Adrenal gland (tissue), 19 donors: ENCODE measurements at places on chromosomes 16 and 17. TPM values are rescaled to one million over a fixed set of nuclear protein-coding genes. Genes with fewer than 3 reads are reported as not detected.

GRCh38 chr16:12202486-12202885 is 226.0 kb downstream of the SNX29 start:
- no peaks in the 10 kb centered on the region for H3K36me3 ChIP-seq
- DNase-seq, result no peak
- no peak overlapping the region for H3K4me3 ChIP-seq
- no peaks in the 10 kb centered on the region for H3K27me3 ChIP-seq
- H3K4me1 ChIP-seq, result no peaks in the 10 kb centered on the region
- H3K27ac ChIP-seq, result no peak overlapping the region

DNA sequence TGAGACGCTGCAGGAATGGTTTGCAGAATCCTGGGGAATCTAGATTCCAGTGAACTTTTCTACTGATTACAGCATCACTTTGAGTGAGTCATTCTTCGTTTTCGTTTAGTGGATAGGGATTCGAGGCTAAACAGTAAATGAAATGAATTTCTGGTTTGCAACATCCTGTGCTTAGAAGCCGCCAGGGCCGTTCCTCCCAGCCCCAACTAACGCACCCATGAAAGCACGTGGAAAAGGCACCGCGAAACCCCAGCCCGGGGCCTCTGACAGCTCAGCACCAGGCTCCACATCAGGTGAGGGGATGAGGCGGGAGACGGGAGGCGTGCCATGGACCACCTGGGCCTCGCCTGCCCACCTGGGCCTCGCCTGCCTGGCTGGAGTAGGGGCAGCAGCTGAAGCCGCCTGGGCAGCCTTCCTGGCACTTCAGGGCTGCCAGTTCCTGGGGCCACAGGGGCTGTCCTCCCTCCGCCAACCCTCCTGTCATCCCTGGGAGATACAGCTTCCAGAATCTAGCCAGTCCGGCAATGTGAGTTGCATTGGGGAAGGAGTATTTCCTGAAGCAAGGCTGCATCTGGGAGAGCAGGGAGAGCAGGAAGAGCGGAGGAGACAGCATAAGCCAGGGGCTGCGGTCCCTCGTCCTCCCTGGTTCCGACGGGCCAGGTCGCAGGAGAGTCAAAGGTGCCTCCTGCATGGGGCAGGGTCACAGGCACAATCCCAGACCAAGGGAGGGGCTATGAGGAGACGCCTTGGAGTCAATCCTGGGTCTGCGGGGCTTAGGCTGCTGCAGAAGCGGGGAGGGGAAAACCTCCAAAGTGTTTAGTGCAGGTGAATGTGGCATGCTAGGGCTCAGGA is 78.4 kb downstream of the RPH3AL start:
- H3K27me3 ChIP-seq, result no peaks in the 10 kb centered on the region
- H3K27ac ChIP-seq, result no peak overlapping the region
- peak; percentile 16 for DNase-seq
- peaks cover 4% of the 10 kb centered on the region for H3K4me1 ChIP-seq

DNA sequence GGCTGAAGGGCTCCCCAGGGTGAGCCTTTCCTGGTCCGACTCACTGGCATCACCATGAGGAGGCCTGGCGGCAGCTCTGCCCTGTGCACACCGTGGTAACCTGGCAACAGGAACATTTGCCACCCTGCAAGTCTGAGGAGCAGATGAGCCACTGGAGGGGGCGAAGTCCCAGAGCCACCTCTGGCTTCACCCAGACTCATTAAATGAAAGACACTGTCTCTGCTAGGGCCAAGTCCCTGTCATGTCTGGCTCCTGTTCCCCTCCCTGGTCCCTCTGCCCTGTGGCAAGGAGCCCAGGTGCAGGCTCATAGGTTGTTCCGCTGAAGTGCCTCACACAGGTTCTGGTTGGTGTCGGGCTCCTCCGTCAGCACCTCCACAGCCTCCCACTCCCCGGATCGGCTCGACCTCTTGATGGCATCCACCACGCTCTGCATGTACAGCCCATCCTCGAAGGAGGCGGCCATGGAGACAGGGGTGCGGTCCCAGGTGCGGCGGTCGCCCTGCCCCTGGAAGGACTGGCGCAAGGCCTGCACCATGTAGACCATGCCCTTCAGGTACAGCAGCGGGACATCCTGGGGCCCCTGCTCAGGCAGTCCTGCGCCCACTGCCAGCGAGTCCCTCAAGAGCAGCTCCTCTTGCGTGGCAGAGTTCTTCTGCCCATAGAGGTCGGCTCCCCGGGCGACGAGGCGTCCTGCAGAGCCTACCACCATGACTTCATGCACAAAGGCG is 8.4 kb downstream of the C16orf86 start:
- no peak for DNase-seq
- no peaks in the 10 kb centered on the region for H3K27me3 ChIP-seq
- no peaks in the 10 kb centered on the region for H3K36me3 ChIP-seq
- peaks cover 12% of the 10 kb centered on the region for H3K4me1 ChIP-seq
- no peak overlapping the region for H3K4me3 ChIP-seq

- no peaks in the 10 kb centered on the region for H3K27me3 ChIP-seq
- peak overlapping the region; percentile 67 for H3K27ac ChIP-seq
- no peak overlapping the region for H3K4me3 ChIP-seq
- H3K36me3 ChIP-seq, result no peaks in the 10 kb centered on the region
- peak; percentile 61 for DNase-seq
- H3K4me1 ChIP-seq, result peaks cover 34% of the 10 kb centered on the region
Observed at GRCh38 chr17:28030386-28030785, 12.1 kb upstream of the NLK start.

Gene HOXB9
- total RNA-seq, result 1.0 TPM

DNA sequence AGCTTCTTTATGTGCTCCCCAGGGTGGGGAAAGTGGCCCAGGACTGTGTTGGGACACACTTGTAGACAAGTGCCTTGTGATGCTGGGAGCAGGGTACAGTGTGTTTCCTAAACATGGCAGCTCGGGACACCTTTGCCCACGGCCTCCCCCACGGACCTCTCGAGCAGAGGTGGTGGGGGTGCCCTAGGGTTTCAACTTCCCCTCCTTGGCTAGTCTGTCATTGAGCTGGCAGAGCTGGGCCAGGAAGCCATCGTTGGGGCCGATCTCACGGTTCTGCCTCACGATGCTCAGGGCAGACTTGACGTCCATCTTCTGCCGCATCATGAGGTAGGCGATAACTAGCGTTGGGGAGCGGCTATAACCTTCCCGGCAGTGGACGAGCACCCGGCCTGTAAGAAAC is 9.4 kb downstream of the DUSP3 start:
- H3K4me1 ChIP-seq, result peaks cover 18% of the 10 kb centered on the region
- H3K36me3 ChIP-seq, result no peaks in the 10 kb centered on the region
- no peak overlapping the region for H3K4me3 ChIP-seq
- H3K27me3 ChIP-seq, result no peaks in the 10 kb centered on the region
- H3K27ac ChIP-seq, result no peak overlapping the region

DNA sequence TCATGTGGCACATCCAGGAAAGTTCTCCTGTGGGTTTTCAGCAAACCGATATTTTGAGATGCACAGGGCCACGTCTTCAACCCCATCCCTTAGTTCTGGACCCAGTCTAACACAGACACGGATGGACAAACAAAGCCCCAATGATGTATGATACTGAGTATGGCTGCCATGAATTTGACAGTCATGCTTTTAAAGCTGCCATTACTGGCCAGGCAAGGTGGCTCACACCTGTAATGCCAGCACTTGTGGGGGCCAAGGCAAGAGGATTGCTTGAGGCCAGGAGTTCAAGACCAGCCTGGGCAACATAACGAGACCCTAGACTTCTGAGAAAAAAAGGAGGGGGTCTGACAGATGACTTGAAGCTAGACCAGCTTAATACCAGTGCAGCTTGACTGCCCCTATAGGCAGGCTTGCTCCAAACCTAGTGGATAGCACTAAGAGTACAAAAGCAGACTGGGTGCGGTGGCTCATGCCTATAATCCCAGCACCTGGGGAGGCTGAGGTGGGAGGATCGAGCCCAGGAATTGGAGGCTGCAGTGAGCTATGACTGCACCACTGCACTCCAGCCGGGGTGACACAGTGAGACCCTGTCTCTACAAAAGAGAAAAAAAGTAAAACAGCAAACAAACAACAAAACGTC is 10.8 kb upstream of the ZNF629 start:
- H3K4me1 ChIP-seq, result no peaks in the 10 kb centered on the region
- H3K27ac ChIP-seq, result no peak overlapping the region
- H3K4me3 ChIP-seq, result no peak overlapping the region
- DNase-seq, result no peak

GRCh38 chr16:22030087-22030812 is 22.3 kb downstream of the MOSMO start:
- no peak overlapping the region for H3K4me3 ChIP-seq
- H3K27ac ChIP-seq, result no peak overlapping the region
- no peak for DNase-seq
- H3K27me3 ChIP-seq, result no peaks in the 10 kb centered on the region

DNA sequence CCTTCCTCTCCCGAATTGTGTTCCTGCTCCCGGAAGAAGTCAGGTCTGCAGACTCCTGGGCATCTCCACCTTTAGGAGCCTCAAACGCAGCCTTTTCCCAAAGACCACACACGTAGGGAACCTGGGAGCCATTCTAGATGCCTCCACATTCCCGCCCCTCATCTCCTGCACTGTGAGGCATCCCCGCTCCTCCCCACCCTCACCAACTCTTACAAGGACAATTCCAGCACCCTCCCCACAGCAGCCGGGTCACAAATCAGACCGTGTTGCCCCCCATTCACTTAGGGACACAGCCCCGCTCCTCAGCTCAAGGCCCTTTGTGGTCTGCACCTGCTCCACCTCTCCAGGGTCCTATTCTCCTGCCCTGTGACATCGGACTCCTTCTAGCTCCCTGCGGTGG is 49.6 kb downstream of the ABR start:
- H3K4me3 ChIP-seq, result no peak overlapping the region
- no peaks in the 10 kb centered on the region for H3K36me3 ChIP-seq
- H3K27me3 ChIP-seq, result no peaks in the 10 kb centered on the region
- no peak overlapping the region for H3K27ac ChIP-seq

GRCh38 chr16:1991948-1992703 is 2.4 kb downstream of the SYNGR3 start:
- no peak overlapping the region for H3K4me3 ChIP-seq
- H3K36me3 ChIP-seq, result no peaks in the 10 kb centered on the region
- H3K4me1 ChIP-seq, result peaks cover 4% of the 10 kb centered on the region
- no peak overlapping the region for H3K27ac ChIP-seq
- DNase-seq, result peak; percentile 96

- no peak for DNase-seq
- H3K4me3 ChIP-seq, result no peak overlapping the region
- H3K4me1 ChIP-seq, result no peaks in the 10 kb centered on the region
- H3K27ac ChIP-seq, result no peak overlapping the region
- H3K36me3 ChIP-seq, result no peaks in the 10 kb centered on the region
Observed at GRCh38 chr17:41301204-41301790, 1.4 kb downstream of the KRTAP29-1 start.

Gene SPATA33
- total RNA-seq, result 4.6 TPM

DNA sequence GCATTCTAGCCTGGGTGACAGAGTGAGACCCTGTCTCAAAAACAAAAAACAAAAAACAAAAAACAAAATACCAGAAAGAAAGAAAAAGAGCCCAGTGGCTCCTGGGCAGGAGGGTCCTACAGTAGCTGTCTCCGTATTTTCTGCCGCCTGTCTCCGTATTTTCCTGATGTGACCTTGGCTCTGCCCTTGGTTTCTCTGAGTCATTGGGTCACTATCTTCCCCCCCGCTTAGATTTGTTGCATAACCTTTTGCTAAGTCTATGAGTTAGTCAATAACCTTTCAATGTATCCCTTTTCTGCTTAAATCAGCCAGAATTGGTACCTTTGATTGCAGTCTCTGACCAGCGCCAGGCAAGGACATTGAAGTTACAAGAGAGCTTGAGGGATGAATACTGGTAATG is 36.9 kb downstream of the MIS12 start:
- H3K27me3 ChIP-seq, result no peaks in the 10 kb centered on the region
- peak overlapping the region; percentile 19 for H3K27ac ChIP-seq
- DNase-seq, result no peak

GRCh38 chr16:82730901-82731300 is 104.1 kb downstream of the CDH13 start:
- no peaks in the 10 kb centered on the region for H3K27me3 ChIP-seq
- no peak for DNase-seq
- no peak overlapping the region for H3K27ac ChIP-seq
- H3K36me3 ChIP-seq, result no peaks in the 10 kb centered on the region
- no peak overlapping the region for H3K4me3 ChIP-seq
- no peaks in the 10 kb centered on the region for H3K4me1 ChIP-seq

DNA sequence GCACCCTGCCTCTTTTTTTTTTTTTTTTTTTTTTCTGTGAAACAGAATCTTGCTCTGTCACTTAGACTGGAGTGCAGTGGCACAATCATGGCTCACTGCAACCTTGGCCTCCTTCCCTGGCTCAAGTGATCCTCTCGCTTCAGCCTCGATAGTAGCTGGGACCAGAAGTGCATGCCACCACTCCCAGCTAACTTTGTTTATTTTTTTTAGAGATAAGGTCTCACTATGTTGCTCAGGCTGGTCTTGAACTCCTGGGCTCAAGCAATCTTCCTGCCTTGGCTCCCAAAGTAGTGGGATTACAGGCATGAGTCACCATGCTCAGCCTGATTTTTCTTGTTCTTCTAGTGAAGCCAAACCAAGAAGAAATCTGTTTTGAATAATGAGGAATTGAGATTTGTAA is 25.0 kb downstream of the CDK12 start:
- H3K36me3 ChIP-seq, result peaks cover 12% of the 10 kb centered on the region
- no peak overlapping the region for H3K27ac ChIP-seq

- no peaks in the 10 kb centered on the region for H3K36me3 ChIP-seq
- DNase-seq, result no peak
- H3K4me3 ChIP-seq, result no peak overlapping the region
Observed at GRCh38 chr17:14304222-14304772, 3.4 kb downstream of the HS3ST3B1 start.

- H3K27me3 ChIP-seq, result no peaks in the 10 kb centered on the region
- H3K4me3 ChIP-seq, result no peak overlapping the region
- no peak overlapping the region for H3K27ac ChIP-seq
Observed at GRCh38 chr16:83959656-83960434, 6.8 kb downstream of the OSGIN1 start.
